CD8-positive, alpha-beta T cell (primary cell): ENCODE measurements at places on chromosomes 3 and 15.

GRCh38 chr15:25182736-25183445 lies 228.1 kb downstream of the SNRPN start:
- DNase-seq, result no peak

- DNase-seq, result no peak
Measured at GRCh38 chr3:147945968-147946519, 536.9 kb downstream of the ZIC1 start.

DNA sequence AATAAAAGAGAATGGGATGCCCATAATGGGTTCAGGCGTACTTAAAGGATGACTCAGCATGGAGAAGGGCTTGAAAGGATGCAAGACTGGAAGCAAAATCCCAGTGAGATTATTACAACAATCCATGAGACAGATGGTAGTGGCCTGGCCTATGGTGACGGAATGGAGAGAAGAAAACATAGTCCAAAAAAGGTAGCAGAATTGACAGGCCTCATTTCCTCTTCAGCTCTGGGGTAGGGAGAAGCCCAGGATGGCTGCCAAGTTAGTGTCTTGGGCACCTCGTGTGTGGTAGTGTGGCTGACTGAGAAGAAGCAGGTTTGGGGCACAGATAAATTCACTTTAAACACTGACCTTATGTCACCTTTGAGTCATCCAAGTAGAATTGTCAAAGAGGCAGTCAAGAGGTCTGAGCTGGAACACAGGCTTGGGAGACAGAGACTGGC lies 18.1 kb downstream of the MB21D2 start:
- DNase-seq, result no peak

GRCh38 chr15:33218071-33218491 lies 23.6 kb upstream of the FMN1 start:
- DNase-seq, result no peak

DNA sequence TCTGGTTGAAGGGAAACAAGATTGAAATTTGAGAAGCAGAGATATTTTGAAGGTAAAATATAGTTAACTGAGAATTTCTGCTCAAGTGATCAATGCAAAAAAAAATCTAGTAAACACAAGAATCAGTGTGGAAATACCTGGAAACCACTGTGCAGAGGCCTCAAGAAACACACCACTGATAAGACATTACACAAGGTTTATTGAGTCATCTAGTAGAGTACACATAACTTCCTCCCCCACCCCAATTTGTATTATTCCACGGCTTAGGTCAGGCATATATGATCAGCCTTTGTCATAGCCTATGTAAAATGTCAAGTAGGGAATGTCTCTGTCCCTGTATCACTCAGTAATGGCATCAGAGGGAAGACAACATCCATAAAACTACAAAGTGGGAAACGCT lies 447.8 kb upstream of the BCHE start:
- no peak for DNase-seq

DNA sequence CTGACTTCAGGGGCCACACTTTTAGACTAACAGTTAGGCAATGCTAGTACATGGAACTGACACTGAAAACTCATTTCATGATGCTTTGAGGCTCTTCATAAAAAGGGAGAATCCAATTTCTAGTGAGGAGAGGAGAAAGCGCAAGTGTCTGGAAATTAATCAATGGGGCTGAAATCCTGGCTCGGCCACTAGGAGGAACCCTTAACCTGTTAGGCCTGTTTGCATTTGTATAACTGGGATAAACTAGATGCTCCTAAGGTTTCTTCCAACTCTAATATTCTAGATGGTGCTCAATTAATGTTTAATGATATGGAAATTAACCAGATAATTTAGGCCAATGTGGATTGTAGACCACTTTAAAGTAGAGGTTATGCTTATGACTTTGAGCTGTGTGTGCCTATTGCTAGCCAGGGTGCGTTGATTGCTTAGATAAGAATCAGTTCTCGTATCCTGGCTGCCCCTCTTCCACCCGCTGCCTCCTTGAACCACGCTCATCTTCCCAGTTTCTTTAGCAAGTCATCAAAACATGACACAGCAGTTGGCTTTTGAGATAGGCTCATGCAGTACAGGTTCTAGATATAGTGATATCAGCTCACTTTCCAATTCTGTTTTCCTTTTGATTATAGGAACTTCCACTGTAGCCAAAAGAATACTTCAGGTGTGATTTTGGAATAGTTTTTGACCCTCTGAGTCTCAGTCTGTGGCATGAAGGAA lies 16.8 kb upstream of the CRBN start:
- DNase-seq, result no peak

DNA sequence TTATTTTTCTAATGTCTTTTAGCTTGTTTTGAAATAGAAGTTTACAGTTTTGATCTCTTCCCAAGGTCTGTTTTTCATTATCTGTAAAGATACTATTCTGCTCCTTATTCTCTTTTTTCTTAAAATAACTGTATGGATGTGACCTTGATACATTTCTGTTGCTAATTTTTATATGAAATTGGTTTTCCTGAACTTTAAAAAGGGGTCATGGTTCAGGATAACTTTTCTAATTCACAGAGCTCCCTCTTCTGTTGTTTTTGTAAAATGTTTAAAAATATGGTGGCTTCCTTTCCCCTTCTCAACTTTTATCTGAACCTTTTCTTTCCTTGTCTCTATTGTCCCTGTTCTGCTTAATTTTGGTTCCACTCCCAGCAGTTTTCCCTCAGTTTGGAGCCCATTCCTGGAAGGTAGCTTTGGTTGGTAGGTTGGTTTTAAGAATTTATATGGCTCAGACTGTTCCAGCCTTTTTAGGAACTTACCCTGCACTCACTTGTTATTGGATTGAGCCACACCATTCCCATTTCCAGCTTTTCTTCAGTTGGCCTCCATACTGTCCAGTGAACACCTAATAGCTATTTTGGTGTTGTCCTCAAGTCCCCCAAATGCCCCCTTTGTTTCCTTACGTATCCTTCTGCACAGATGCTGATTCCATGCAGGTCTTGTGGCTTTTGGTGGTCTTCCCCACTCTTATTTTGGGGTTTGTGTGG lies 70.3 kb downstream of the SLMAP start:
- no peak for DNase-seq

DNA sequence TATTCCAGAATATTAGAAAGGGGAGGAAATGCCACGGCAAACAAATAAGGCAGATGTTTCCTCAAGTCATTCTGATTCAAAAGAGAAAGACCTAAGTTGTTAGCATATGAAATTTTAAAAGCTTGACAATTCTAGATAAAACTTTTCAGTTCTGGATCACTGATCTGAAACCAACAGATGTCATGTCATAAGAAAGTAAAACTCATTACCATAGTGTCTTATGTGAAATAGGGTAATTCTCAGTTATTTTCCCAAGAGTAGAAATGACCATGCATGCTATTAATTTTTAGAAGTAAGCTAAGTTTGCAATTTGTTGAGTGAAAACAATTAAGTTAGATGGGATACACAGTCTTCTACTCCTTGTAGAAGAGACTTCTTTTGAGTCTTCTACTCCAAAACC lies 630.3 kb downstream of the NAALADL2 start:
- no peak for DNase-seq

- DNase-seq, result no peak
Measured at GRCh38 chr3:62373215-62373614, at the start of gene FEZF2. TSS of gene FEZF2 (minus strand) at chr3:62373550. CDS start at chr3:62372868, 682 bp downstream.
